ENCODE measurements at places on chromosomes 4 and X. TPM values are rescaled to one million over a fixed set of nuclear protein-coding genes. Genes with fewer than 3 reads are reported as not detected.

SLITRK2 gene
- polyA plus RNA-seq, result 0.48 TPM

EVC gene
- 18.7 TPM for polyA plus RNA-seq

C4orf17 gene
- polyA plus RNA-seq, result not detected

CLGN gene
- 1.8 TPM for polyA plus RNA-seq

RASGEF1B gene
- 3.8 TPM for polyA plus RNA-seq

XAGE3 gene
- not detected for polyA plus RNA-seq

CACNA1F gene
- 0.10 TPM for polyA plus RNA-seq

MAP3K15 gene
- 0.10 TPM for polyA plus RNA-seq

RRH gene
- not detected for polyA plus RNA-seq

ABHD18 gene
- polyA plus RNA-seq, result 4.4 TPM

SGCB gene
- polyA plus RNA-seq, result 49.2 TPM

DNA sequence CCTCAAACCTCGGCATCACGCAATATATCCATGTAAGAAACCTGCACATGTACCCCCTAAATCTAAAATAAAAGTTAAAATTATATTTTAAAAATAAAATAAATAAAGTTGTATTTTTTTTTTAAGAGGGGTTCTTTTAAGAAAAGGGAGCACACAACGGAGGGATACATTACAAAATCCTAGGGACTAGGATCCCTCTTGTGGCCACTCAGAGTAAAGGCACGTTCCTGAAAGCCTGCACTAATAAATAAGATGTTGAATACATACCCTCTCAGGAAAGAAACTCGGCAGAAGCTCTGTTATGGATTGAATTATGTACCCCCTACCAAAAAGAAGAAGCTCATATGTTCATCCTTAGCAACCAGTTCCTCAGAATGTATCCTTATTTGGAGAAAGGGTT lies 50.9 kb upstream of the PRDX4 start:
- no peak for DNase-seq

DNA sequence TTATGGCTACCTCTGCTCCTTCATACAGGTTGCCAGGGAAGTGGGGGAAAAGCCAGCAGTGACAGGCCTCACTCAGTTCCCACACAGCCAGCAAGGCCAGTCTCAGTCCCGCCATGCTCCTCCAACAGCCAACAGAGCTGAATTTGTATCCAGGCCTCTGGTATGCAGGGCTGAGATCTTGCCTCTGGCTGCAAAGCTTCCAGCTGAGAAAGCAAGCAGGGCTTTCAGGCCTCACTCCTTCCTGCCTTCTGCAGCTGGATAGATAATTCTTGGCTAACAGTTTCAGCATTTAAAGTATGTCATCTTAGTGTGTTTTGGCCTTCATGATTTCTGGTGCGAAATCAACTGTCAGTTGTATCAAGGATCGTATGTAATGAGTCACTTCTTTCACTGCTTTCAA lies 103.6 kb downstream of the GNL3L start:
- no peak for DNase-seq

DNA sequence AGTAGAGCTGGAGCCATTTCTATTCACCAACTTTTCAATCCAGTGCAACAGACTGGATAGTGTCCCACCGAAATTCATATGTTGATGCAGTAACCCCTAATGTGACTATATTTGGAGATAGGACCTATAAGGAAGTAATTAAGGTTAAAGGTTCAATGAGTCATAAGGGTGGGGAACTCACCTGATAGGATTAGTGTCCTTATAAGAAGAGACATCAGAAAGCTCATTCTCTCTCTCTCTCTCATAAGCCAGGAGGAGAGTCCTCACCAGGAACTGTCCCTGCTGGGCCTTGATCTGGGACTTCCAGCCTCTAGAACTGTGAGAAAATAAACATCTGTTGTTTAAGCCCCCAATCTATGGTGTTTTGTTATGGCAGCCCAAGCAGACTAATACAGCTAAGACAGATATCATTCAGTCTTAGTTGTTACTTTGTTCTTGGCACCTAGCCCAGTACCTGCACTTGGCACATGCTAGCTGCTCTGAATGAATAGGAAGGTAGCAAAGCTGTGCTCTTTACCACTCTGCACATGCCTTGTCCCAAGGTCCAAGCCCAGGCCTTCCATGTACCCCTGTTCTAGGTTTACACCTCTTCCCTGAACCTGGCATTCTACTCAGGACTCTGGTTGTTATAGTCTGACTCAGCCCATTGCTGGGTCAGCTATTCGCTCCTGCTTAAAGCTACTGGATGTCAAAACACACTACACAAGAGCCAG lies 19.2 kb upstream of the BRS3 start:
- no peak for DNase-seq

DNA sequence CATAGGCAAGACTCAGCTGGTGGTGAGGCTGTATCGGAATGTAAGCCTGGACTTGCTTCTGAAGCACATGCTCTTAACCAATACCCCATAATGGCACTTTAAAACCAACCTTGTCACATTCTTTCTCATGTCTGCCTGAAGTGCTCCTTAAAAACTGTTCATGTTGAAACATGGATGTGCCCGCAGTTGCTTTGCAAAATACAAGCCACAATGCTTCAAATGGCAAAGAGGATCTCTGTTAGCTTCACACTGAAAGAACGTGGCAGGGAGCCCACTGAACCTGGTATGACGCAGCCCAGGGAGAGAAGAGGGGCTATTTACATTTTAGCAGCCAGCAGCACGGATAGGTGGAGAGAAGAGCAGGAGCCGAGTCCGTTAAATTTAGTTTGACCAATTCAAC lies 29.3 kb downstream of the SOD3 start:
- no peak for DNase-seq

- DNase-seq, result no peak
Measured at GRCh38 chr4:170623899-170624298, 534.1 kb upstream of the AADAT start.

- DNase-seq, result no peak
Measured at GRCh38 chr4:147078875-147079658, 133.4 kb upstream of the TTC29 start.

GRCh38 chr4:163592212-163592611 lies 97.7 kb downstream of the TMA16 start:
- DNase-seq, result no peak

GRCh38 chr4:44415251-44415650 lies 33.4 kb downstream of the KCTD8 start:
- DNase-seq, result no peak

DNA sequence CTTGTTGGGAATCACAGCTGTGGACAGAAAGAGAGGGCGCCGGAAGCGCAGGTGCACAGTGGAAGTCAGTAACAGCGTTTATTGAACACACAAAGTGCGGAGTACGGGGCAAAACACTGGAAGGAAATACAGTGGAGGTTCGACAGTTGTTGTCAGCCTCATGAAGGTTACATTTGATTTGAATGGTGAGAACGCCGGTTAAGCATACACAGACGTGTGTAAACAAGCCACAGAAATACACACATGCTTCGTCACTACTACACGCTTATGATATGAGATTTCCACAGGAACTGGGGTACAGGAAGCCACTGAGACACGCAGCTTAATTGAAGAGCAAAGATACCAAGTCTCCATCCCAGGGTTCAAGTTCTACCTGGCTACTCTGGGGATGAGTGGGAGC lies 12.0 kb downstream of the CCKAR start:
- DNase-seq, result no peak

GRCh38 chr4:73609706-73610105 lies 10.5 kb downstream of the RASSF6 start:
- no peak for DNase-seq

DNA sequence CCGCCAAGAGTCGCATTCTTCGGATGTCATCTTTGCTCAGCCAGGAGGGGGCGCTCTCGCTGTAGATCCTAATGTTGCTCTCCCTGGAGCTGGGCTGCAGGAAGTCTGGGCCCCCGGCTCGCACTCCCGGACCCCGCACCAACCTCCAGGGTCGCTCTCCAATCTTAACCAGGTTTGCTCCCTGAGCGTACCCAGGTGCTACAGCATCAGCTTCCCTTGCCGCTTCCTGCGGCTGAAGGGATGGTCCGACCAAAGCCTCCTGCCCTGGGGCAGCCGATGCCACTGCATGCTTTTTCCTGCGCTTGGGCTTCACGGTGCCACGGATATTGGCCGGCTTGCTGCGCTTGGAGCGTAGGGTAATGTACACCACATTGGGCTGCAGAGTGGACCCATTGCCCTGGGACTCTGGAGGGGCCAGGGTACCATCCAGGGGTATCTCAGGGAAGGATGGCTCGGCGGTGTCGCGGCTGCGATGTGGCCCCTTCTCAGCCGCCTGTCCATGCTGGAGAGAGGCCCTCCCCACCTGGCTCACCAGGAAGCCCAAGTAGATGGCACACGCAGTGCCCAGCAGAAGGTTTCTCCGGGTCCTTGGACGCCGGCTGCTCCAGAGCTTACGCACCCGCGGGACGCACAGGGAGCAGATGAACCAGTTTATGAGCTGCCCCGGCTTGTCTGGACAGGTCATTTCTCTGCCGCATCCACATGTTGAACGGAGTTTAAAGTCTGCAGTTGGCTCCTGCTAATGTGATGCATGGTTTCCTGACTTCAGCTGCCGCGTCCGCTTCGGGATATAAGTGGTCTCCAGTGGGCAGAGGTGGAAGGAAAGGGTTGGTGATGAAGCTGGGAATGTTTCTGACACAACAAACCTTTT lies 1.9 kb downstream of the GASK1B start:
- DNase-seq, result no peak

GRCh38 chrX:30935985-30936384 lies 46.9 kb upstream of the TAB3 start:
- DNase-seq, result no peak

DNA sequence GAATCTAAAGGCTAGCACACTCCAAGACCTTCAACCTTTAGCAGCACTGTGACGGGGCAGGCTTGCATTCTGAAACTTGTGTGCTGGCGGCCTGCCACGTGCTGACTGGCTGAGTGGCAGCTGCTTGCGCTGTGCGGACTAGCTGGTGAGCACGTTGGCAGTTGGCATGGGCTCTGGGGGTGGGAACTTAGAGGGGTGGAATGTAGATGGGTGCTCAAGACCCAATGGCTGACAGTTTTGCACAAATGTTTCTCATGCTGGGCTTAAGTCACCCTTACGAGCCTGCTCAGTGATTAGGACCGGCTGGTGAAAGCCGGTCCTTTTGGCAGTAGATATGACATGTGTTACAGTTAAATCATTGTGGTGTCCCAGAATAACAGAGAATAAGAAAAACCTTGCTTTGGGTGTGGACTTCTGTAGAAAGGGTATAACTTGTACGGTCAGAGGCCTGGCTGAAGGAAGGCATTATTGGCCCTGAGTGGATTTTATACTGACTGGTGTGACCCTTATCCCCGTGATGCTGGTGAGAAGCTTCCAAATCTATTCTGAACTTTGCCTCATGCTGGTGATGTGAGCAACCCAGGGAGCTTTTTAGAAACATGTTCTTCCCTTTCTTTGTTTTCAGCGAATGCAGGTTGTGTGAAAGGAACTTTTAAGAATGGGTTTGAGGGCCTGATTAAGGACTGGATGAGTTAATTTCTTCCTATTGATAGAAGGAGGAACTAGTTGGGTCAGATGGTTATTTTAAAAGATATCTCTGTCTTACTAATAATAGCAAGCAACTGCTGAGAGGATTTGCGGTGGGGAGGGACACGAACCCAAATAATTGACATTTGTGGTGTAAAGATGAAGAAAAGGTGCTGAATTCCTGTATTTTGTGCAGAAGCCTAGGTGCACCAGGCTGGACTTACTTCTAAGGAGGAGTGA lies 107.4 kb upstream of the SLC4A4 start:
- DNase-seq, result no peak

- no peak for DNase-seq
Measured at GRCh38 chr4:183396227-183396637, 48.2 kb upstream of the CDKN2AIP start.

GRCh38 chrX:30513284-30513683 lies 64.3 kb downstream of the TASL start:
- DNase-seq, result no peak

Data from urinary bladder (tissue), 4 donors.